ENCODE measurements at places on chromosomes 2 and 18. TPM values are rescaled to one million over a fixed set of nuclear protein-coding genes. Genes with fewer than 3 reads are reported as not detected.

NOSTRIN gene
- total RNA-seq, result 1.0 TPM

SLC4A5 gene
- total RNA-seq, result 10.4 TPM

GRCh38 chr2:229805559-229805958, 91.2 kb upstream of the DNER start:
- H3K4me1 ChIP-seq, result no peaks in the 10 kb centered on the region
- no peaks in the 10 kb centered on the region for H3K27me3 ChIP-seq
- peaks cover 85% of the 10 kb centered on the region for H3K36me3 ChIP-seq
- no peak overlapping the region for H3K4me3 ChIP-seq
- no peak for DNase-seq
- no peak overlapping the region for H3K27ac ChIP-seq

- no peaks in the 10 kb centered on the region for H3K36me3 ChIP-seq
- DNase-seq, result no peak
- H3K27me3 ChIP-seq, result no peaks in the 10 kb centered on the region
- no peak overlapping the region for H3K27ac ChIP-seq
- no peaks in the 10 kb centered on the region for H3K4me1 ChIP-seq
These were observed 921.1 kb downstream of the DSC3 start for GRCh38 chr18:30121397-30121796.

FHOD3 gene
- not detected for total RNA-seq

DNA sequence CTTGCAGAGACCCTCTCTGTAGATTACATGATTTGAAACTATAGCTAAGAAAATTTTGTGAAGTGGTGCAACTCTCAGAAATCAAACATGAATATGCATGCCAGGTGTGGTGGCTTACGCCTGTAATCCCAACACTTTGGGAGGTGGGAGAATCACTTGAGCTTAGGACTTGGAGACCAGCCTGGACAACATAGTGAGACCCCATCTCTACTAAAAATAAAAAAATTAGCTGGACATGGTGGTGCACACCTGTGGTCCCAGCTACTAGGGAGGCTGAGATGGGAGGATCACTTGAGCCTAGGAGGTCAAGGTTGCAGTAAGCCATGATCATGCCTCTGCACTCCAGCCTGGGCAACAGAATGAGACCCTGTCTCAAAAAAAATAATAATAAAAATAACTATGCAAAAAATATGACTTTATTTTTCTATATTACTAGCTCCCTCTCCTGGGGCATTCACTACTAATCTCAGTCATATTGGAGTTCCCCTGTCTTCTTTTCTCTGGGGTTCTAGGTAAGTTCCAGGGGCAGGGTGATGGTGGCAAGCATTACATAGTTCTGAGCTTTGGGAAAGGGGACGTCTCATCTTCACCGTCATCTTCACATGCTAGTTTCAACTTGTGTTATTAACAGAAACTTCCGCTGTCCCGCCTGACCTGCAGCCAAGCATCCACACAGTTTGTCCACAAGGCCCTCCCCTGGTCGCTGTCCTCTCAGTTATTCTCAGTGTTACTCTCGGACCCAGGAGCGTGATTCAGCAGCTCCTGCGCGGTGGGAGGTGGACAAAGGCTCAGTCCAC, 96.8 kb upstream of the MBOAT2 start:
- H3K27ac ChIP-seq, result no peak overlapping the region
- no peaks in the 10 kb centered on the region for H3K36me3 ChIP-seq
- DNase-seq, result no peak
- H3K4me1 ChIP-seq, result peaks cover 4% of the 10 kb centered on the region
- H3K27me3 ChIP-seq, result peaks cover 6% of the 10 kb centered on the region

DNA sequence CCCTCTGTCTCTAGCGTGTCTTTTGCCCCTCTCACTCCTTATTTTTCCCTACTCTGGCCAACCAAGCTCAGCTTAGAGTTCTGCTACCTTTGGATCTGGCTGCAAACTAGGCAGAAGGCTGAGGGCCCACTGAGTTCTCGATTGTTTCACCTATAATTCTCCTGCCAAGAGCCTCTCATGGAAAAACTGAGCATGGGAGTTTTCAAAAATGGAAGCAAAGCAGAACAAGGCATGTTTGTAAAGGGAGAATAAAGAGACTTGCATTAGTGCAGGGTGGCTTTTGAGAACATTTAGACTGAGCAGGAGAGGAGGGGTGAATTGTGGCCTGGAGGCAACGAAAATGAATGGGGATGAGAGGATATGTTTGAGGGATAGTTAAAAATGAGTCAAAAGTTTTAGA, 45.9 kb downstream of the FSHR start:
- H3K36me3 ChIP-seq, result no peaks in the 10 kb centered on the region
- H3K4me1 ChIP-seq, result no peaks in the 10 kb centered on the region
- no peak for DNase-seq
- H3K4me3 ChIP-seq, result no peak overlapping the region

- peaks cover 3% of the 10 kb centered on the region for H3K4me1 ChIP-seq
- H3K4me3 ChIP-seq, result peak overlapping the region; percentile 5
- H3K36me3 ChIP-seq, result no peaks in the 10 kb centered on the region
These were observed 567.6 kb downstream of the PLCL1 start for GRCh38 chr2:198371921-198372543.

DNA sequence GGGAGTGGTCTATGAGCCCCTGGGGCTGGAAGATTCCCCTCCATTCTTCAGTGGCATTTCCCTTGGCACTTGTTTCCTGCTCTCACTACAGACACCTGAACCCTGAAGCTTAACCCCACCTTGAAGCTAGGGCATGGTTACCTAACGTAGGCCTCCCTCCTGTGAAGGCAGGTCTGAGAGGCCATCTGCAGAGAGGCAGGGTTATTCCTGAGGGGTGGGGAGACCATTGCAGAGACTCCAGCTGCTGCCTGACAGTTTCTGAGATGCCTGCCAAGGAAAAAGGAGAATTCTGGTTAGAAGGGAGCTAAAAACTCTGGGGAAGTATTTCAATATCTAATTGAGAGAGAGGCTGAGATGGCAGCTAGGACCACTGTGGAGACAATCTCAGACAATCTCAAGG, 119.3 kb upstream of the NDUFV2 start:
- no peaks in the 10 kb centered on the region for H3K36me3 ChIP-seq
- no peaks in the 10 kb centered on the region for H3K27me3 ChIP-seq
- no peak overlapping the region for H3K4me3 ChIP-seq
- H3K4me1 ChIP-seq, result no peaks in the 10 kb centered on the region
- DNase-seq, result no peak
- no peak overlapping the region for H3K27ac ChIP-seq

IL36B gene
- total RNA-seq, result not detected

- no peak overlapping the region for H3K27ac ChIP-seq
- no peaks in the 10 kb centered on the region for H3K4me1 ChIP-seq
- no peak for DNase-seq
- H3K27me3 ChIP-seq, result no peaks in the 10 kb centered on the region
These were observed 102.8 kb upstream of the TFCP2L1 start for GRCh38 chr2:121387591-121388325.

CFAP210 gene
- 2.2 TPM for total RNA-seq

DNA sequence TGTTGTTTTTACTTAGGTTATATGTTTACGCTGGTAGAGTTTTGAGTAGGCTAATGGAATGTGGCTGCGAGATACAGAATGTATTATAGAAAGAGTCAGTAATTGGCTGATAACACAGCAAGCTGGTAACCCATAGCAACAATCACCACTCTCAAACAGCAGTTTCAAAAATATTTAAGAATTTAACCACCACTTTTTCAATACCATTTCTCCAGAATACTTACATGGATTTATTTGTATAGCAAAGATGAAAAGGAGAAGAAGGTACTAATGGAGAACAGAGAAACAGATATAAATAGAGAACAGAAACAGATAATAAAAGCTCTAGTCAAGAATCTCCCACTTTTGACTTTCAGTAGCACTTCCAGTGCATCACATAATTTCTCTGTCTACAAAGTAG, 188.3 kb upstream of the SLC39A10 start:
- no peak overlapping the region for H3K27ac ChIP-seq
- no peaks in the 10 kb centered on the region for H3K27me3 ChIP-seq
- no peak overlapping the region for H3K4me3 ChIP-seq
- H3K4me1 ChIP-seq, result no peaks in the 10 kb centered on the region
- no peaks in the 10 kb centered on the region for H3K36me3 ChIP-seq

DNA sequence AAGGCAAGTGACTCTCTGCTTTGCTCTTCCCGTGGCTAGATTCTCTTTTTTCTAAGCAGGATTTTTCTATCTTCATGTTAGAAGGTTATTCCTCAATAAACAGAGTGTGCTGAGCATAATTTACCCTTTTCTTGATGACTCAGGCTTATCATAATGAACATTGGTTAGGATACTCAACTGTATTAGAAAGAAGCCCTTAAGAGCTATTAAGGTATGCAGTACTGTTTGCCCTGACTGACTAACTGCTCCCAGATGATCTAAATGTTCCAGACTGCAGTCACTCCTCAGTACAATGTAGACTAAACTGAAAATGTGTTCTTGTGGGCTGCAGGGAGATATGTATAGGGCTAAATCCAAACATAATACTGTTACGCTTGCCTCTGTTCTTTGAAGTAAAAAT, 687.8 kb downstream of the NUP35 start:
- no peaks in the 10 kb centered on the region for H3K27me3 ChIP-seq
- no peaks in the 10 kb centered on the region for H3K36me3 ChIP-seq
- no peak overlapping the region for H3K27ac ChIP-seq
- DNase-seq, result no peak
- H3K4me1 ChIP-seq, result no peaks in the 10 kb centered on the region
- no peak overlapping the region for H3K4me3 ChIP-seq

GRCh38 chr2:216693414-216694080, 1.8 kb downstream of the IGFBP5 start:
- no peaks in the 10 kb centered on the region for H3K36me3 ChIP-seq
- DNase-seq, result no peak
- H3K4me1 ChIP-seq, result peaks cover 38% of the 10 kb centered on the region
- H3K4me3 ChIP-seq, result peak overlapping the region; percentile 44
- H3K27ac ChIP-seq, result no peak overlapping the region

- no peak for DNase-seq
- H3K4me3 ChIP-seq, result no peak overlapping the region
- H3K4me1 ChIP-seq, result peaks cover 25% of the 10 kb centered on the region
These were observed 8.0 kb downstream of the SP100 start for GRCh38 chr2:230423851-230424458.

Data from CD4-positive, alpha-beta T cell (primary cell).